HCEC 1CT (cell line): ENCODE measurements at places on chromosomes 13 and 19.

GRCh38 chr13:113046883-113047244, 58.7 kb upstream of the F7 start:
- no peak for DNase-seq

DNA sequence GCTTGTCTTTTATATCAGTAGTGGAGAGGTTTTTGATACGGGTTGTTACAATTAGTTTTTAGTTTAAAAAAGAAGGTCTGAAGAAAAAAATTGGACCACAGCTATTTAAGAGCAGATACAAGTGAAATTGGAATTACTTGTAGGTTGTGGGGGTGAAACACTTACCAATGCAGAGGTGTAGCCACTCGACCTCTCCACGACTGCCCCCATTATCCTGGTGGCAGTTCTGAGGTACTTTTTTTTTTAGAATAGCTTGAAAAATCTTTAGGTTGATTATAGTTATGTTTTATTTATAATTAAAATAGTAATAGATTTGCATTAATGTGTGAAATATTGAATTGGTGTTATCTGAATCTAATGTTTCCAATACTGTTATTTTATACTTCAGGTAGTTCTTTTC, 60.7 kb downstream of the PAN3 start:
- DNase-seq, result no peak

DNA sequence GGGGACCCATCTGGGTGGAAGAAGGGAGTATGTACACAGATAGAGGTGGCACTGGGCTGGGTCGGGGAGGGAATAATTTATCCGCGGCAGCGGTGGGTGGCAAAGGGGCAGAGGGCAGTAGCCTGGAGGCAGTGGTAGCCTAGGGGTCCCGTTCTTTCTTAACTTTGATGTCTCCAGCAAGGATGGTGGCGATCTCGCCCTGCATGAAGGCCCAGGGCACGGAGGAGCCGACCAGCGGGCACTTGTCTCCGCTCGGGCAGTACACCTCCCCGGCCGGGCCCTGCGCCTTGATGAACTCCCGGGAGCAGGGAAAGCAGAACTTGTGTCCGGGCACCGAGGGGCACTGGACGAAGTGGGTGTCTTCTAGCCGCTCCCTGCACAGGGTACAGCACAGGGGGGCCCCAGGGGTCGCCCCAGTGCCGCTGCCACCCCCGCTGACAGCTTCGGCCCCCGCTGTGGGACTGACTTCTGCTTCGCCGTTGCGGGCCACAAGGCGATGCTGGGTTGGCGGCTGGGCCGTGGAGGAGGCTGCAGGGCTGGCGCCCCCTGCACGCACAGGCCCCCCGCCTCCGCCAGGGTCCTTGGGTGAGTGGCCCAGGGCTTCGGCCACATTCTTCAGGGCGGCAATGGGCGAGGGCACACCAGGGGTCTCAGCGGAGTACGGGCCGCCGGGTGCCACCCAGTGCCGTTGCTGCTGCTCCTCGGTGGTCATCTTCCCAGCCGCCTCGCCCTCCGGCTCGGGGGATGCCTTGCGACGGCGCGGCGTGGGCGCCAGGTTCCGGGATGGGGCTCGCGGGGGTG, 1.9 kb downstream of the IRF2BP1 start:
- no peak for DNase-seq

- peak; percentile 6 for DNase-seq
Observed at GRCh38 chr13:37576601-37577000, 22.0 kb downstream of the POSTN start.

GRCh38 chr13:87497426-87497825, 173.7 kb upstream of the SLITRK5 start:
- no peak for DNase-seq

DNA sequence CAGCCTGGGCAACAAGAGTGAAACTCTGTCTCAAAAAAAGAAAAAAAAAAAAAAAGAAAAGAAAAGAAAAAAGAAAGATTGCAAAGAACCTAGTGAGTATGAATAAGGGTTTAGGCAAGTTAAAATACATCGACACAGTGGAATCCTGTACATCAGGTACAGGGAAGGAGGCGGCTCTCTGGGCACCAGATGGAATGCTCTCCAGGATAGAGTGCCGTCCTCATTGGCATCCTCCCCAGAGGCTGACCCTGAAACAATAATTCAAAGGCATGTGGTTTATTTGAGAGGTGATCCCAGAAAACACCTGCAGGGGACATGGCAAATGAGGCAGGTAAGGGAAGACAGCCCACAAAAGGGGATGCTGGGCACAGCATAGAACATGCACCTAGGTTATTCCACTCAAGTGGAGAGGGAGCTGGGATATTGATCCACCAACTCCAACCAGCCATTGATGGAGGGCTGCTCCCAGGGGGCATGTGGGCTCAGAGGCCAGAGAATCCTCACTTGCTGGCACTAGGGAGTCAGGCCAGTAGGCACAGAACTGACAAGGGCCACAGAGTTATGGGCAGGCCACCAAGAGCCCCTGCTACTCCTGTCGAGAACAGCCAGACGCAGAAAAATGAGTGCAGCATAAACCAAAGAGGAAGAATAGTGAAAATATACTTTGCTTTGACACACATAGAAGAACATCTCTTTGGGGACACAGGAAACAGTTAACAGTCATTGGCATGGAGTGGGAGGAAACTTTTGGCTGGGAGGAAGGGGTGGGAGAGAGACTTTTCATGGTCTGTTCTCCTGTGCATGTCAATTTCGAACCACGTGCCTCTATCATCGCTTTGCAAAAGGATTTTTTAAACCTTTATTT, 4.2 kb downstream of the TSPAN16 start:
- DNase-seq, result no peak

GRCh38 chr19:49490287-49491029, 3.0 kb downstream of the RPL13A start:
- no peak for DNase-seq

DNA sequence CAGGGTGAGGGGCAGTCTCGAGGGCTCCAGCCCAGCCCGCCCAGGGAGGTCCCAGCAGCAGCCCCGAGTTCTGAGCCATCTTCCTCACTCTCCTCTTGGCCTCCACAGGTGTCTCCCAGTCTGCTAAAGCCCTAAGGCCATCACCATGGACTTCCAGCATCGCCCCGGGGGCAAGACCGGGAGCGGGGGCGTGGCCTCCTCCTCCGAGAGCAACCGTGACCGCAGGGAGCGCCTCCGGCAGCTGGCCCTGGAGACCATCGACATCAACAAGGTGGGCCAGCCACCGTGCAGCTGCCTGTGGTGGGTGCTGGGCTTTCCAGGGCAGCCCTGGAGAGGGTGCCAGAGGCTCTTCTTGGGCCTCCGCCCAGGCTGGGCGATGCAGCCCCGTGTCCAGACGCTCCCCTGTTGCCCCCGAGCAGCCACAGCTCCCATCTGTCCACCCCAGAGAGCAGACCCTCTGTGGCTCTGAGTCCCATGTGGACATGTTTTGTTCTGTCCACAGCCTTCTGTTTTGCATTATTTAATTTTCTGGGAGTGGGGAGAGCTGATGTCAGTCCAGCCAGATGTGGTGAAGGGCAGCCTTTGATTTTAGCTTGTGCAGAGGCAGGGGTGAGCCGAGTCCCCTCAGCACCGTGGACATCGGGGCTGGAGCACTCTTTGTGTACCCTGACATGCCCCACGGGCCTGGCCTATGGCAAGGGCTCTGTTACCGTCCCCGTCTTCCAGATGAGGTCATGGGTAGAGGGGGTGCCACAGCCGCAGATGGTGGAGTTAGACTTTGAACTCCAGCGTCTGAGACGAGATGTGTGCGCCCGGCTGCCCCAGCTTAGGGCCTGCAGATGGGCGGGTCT, 5.6 kb upstream of the AMH start:
- DNase-seq, result no peak

GRCh38 chr19:3537101-3537437, 1.9 kb upstream of the TEKTIP1 start:
- DNase-seq, result no peak

DNA sequence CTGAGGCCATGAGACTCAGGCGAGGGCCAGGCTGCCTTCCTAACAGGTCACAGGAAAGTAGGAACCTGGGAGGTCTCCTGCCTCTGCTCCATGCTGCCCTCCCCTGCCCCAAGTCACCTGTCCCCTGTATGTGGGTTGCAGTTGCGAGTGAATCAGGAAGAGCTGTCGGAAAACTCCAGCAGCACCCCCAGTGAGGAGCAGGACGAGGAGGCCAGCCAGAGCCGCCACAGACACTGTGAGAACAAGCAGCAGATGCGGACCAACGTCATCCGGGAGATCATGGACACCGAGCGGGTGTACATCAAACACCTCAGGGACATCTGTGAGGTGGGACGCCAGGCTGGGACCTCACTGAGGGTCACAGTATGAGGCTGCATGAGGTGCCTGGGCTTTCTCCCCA, 22.8 kb upstream of the C1QTNF9 start:
- DNase-seq, result no peak

DNA sequence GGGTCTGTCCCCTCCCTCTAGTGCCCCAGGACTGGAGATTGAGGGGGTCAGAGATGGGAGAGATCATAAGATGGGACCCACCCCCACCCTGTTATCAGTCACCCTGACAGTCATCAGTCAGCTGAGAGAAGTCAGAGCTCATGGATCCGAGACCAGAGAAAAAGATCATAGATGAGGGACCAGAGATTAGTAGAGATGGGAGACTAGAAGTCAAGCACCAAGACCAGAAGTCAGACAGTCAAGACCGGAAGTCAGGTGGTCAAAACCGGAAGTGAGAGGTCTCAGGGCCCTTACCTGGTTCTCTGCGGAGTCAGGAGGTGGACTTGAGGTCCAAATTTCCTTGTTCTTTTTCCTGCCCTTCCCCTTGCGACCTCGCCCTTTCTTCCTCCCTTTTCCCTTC, 7.0 kb downstream of the COL5A3 start:
- DNase-seq, result no peak

- DNase-seq, result peak; percentile 34
Observed at GRCh38 chr19:55080968-55081769, 5.5 kb downstream of the EPS8L1 start.

DNA sequence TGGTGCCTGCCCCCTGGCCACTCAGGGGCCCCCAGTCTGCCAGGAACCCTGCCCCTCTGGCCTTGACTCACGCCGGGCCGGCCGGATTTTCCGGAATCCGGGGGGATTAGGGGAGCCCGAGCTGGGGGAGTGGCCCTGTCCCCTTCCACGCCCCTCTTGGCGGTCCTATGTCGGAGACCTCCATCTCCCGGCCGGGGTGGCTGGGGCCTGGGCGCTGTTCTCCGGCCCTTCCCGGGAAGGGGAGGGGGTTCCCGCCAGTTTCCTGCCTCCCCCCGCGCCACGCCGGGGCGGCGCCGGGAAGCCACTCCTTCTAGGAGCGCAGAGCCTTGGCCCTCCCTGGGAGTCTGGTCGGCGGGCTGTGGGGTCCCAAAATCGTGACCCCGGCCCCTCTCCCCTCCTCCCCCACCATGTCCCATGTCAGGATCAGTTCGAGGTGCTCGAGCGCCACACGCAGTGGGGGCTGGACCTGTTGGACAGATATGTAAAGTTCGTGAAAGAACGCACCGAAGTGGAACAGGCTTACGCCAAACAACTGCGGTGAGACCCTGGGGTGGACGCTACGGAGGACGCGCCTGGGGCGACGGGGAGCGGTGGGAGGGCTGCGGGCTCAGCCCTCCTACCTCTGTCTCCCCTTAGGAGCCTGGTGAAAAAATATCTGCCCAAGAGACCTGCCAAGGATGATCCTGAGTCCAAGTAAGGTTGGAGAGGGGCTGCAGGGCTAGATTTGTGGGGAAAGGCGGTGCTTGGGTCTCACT, 1.3 kb downstream of the TRIP10 start:
- DNase-seq, result peak; percentile 38

GRCh38 chr13:113963376-113963775, 10.5 kb downstream of the C13orf46 start:
- DNase-seq, result no peak

DNA sequence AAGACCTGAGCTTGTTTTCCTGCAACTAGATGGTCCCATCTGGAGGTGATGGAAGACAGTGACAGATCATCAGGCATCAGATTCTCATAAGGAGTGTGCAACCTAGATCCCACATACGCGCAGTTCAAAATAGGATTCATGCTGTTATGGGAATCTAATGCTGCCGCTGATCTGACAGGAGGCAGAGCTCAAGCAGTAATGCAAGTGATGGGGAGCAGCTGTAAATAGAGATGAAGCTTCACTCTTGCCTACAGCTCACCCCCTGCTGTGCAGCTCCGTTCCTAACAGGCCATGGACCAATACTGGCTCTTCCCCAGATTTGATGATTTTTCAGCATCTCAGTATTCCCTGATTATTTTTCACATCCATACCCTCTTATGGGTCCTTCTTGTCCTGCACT, 208.4 kb upstream of the RXFP2 start:
- DNase-seq, result no peak

- DNase-seq, result peak; percentile 62
Observed at GRCh38 chr13:97116754-97117153, 105.4 kb upstream of the MBNL2 start.

DNA sequence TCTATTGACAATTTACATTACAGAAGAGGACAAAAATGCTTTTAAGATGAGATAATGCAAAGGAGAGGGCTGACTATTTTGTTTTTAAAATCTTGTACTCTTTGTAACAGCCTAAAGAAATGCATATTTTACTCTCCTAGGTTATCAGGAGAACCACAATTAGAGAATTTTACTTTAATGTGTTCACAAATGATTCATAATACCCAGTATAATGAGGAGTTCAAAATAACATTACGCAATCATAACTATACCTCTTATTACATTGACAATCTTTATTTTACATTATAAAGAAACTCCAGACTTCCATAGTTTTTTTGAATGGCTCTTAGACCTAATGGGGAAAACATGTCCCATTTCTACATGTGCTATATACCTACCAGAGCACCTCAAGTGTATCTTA, 1089.7 kb downstream of the PCDH17 start:
- DNase-seq, result no peak

- DNase-seq, result no peak
Observed at GRCh38 chr19:13557756-13558398, 51.6 kb upstream of the CACNA1A start.

DNA sequence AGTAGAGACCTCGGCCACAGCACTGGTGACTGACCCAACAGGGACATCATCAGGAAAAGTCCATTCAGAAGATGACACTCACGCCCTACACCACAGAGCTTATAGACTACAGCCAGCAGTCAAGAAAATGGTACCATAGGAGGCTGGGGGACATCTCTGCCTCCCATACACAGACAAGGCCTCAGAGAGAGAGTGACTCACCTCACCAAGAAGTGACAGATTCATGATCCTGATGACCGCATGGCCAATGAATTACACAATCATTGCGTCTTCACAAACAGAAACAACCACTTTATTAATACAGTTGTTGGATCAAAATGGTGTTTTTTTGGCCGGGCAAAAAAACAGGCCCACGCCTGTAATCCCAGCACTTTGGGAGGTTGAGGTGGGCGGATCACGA, 260.8 kb upstream of the TSHZ3 start:
- DNase-seq, result no peak

GRCh38 chr13:31674051-31674450, 65.3 kb upstream of the RXFP2 start:
- DNase-seq, result no peak

- DNase-seq, result no peak
Observed at GRCh38 chr13:91762957-91763356, 364.5 kb downstream of the GPC5 start.

DNA sequence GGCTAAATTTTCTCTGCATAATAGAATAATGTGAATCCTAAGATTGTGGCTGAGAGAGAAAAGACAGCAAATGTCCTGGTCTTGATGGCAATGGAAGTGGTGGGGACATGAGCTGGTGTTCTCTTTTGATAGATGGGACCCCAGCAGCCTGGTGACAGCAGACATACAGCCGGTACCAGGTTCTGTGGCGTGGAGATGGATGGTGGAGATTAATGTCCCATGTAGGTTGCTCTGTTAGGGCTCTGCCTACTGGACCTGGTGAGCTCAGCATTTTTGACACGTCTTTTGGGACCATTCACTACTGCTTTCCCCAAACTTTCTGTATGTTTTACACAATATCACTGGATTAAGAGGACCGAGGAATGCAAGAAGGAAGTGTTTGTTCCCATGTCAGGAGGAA, 8.2 kb upstream of the SIGLEC14 start:
- DNase-seq, result no peak
